ENCODE measurements at places on chromosomes 1 and 21.

DNA sequence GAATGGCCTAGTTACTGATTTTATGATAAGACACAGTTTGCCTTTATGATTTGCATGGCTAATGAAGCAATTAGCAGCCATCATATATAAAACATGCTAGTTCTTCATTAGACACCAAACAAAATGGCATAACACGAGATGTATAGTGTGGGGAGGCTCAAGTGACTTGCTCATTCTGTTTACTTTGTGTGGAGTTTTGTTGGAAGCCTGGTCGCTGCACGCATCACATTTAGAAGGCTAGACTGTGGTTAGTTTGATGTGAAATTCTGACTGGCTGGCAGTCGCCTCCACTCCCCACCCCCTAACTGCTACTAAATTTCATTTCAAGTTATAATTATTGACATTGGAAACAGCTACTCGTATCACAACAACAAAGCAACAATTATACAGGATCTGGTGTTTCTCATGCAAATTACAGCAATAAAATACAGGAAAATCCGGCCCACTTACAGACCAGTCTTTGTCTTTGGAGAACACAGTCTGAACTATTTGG is 356.1 kb downstream of the LMO4 start:
- DNase-seq = peak; percentile 70

DNA sequence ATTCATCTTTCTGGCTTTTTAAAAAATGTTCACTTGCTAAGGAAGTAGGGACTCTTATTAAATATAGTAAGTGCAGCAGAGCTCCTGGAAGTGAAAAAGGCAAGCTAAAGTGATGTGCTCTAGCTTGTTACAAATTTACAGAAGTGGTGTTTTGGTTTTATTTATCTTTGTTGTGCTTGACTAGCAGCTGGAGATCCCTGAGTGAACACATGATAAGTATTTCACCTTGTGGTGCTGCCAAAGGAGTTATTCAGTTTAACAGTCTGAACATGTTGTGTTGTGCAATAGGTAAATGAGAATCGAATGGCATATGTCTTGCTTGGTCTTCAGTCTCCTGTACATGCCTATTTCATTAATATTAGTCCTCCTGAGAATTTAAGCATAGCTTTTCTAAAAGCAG is 315.7 kb downstream of the TPR start:
- DNase-seq = no peak

GRCh38 chr1:207009182-207009850 is 23.2 kb downstream of the C1orf116 start:
- no peak for DNase-seq

GRCh38 chr1:189682591-189682990 is 795.1 kb downstream of the BRINP3 start:
- DNase-seq = no peak

DNA sequence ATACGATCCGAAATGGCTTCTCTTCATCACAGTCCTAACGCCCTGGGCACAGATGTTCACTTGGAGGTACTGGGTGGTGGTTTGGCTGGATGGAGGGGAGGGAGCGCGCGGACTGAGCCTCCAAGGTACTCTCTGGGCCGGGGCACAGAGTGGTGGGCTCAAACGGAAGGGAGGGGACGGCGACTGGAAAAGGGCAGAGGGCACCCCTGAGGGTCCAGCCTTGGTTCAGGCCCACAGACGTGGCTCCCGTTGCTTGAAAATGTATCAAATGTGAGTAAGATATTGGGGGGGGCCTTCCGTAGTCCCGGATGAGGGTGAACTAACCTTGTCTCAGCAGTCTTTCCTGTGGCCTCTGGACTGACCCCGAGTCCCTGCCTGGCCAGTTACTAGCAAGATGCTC is 463 bp downstream of the IL12RB2 start:
- no peak for DNase-seq

DNA sequence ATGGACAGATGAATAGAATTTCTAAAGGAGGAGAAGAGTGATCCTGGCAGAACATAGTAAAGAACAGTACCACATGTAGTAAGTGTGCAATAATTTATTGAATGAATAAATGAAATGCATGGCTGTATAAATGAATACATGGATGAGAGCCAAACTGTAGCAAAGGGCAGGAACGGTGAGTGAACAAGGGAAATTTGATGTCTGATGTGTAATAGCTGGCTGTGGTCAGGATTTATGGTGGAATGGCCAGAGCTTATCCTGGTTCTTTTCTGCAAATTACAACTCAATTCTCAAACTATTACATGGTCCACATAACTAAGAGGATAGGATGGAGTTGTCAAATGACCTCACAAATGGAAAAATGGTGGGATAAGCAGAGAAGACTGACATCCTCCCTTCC is 43.2 kb upstream of the ARHGAP29 start:
- DNase-seq = peak; percentile 59

DNA sequence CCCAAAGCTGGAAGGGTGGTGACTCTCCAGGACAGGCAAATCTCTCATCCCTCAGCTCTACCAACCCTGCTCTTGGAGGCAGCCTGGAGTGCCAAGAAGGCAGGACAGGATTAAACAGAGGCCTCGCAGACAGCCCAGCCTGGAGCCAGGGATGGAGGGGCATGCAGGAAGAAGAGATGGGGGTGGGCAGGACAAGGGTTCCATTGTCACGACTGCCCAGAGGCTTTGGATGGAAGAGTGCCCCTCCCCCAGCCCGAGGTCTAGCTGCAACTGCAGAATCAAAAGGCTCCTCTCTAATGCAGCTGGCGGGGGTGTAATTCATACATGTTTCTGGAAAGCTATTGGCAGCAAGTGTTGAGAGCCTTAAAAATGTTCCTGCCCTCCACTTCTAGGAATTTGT is 8.8 kb downstream of the RAB7B start:
- no peak for DNase-seq

DNA sequence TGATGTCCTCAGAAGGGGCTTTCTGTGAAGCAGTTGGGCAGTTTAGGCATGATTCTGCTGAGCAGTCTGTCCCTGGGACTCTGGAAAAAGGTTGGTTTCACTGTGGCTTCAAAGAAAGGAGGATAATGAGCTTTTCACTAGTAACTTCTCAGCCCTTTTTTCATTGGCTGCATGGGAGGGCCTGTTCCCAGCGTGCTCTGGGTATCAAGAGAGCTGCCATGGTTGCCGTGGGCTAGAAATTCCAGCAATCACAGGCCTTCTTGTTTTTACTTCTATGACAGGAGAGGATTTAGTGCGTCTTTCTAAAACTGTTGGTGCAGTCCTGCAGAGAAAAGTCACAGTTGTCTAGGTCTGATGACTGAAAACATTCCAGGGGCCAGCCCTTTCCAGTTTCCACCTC is 7.2 kb downstream of the SZRD1 start:
- DNase-seq = peak; percentile 7

GRCh38 chr1:192732787-192733186 is 76.1 kb upstream of the RGS2 start:
- peak; percentile 26 for DNase-seq

GRCh38 chr1:118326960-118327629 is 142.1 kb upstream of the SPAG17 start:
- no peak for DNase-seq

DNA sequence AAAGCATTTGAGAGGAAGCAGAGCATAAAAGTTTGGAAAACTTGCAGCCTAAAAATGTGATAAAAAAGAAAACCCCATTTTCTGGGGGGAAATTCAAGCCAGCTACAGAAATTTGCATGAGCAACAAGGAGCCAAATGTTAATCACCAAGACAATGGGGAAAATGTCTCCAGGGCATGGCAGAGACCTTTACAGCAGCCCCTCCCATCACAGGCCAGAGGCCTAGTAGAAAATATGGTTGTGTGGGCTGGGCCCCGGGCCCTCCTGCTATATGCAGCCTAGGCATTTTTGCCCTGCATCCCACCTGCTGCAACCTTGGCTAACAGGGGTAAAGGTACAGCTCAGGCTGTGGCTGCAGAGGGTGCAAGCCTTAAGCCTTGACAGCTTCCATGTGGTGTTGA is 299.6 kb upstream of the NCAM2 start:
- DNase-seq = no peak

GRCh38 chr1:48028218-48029069 is 31.3 kb upstream of the TRABD2B start:
- DNase-seq = no peak
